PC-9 (cell line): ENCODE measurements at places on chromosomes 3 and 15. TPM values are rescaled to one million over a fixed set of nuclear protein-coding genes. Genes with fewer than 3 reads are reported as not detected.

KY gene
- total RNA-seq, result not detected in 2 replicates

PRICKLE2 gene
- total RNA-seq, result 7.9 and 9.3 TPM in 2 replicates

DNA sequence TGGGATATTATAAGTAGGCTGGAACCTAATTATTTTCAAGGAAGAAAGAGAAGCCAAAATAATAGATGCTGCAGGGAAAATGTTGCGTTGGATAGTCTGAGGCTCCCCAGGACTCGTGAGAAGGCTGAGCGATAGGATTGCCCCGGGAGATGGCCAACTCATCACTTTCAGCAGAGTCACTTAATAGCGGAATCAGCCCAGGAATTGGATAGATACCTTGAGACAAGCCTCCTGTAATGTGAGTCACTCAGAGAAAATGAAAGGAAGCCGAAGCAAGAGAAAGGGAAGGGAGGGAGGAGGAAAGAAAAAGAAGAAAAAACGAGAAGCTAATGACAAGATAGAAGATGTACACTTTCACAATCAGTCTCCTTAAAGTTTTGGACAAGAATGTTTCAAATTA, 94.3 kb downstream of the SQOR start:
- DNase-seq, result no peak

- no peak for DNase-seq
Measured at GRCh38 chr3:105691633-105692032, 177.2 kb downstream of the CBLB start.

GRCh38 chr15:90113166-90113565, 10.9 kb upstream of the IDH2 start:
- no peak for DNase-seq

GHRL gene
- 0.48 TPM in 1 of 2 replicates, not detected in the other for total RNA-seq

GPR160 gene
- 11.1 and 12.6 TPM in 2 replicates for total RNA-seq
